ENCODE measurements at places on chromosomes 3 and 15.

GRCh38 chr15:76682259-76682658 lies 222.9 kb downstream of the SCAPER start:
- no peak for DNase-seq

DNA sequence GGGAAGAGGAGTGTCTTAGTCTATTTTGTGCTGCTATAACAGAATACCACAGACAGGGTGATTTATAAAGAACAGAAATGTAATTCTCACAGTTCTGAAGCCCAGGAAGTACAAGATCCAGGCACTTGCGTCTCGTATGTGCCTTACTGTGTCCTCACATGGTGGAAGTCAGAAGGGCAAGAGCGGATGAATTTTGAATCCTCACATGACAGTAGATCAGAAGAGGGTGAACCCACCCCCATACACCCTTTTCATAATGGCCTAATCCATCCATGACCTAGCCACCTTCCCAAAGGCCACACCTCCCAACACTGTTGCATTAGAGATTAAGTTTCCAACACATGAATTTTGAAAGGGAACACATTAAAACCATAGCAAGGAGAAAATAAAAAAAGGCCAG lies 18.7 kb upstream of the ANXA2 start:
- no peak for DNase-seq

DNA sequence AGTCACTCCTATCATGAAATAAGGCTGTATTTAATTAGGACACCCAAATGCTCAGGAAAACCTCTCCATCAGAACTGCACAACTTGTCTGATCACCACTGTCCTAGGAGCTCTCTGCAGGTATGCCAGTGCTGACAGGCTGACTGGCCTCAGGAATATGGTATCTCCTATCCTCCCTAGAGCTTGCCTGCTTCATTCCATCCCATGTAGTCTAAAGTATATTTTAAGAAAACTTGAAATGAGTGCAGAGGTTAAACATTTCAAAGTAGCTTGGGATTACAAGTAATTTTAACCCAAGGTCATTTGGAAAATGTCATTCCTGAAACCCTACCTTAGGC lies 23.7 kb downstream of the FILIP1L start:
- DNase-seq: no peak

DNA sequence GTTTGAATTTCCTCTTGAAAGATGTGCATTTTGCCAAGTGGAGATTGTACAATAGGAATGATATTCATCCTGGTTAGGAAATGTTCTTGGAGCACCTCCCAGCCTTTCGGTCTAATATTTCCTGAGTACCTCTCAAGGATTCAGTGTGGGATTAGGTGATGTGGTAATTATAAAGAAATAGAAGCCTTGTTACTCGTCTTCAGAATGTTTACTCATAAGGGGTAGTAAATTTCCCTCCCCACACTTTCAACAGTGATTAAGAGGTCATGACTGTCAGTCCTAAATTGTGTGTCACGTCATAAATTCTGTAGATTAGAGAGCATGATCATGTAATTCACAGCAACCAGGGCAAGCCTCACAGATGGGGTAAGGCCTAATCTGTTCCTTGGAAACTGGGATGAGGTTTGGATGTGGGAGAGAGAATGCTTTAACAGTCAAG lies 633.1 kb upstream of the TBL1XR1 start:
- no peak for DNase-seq

DNA sequence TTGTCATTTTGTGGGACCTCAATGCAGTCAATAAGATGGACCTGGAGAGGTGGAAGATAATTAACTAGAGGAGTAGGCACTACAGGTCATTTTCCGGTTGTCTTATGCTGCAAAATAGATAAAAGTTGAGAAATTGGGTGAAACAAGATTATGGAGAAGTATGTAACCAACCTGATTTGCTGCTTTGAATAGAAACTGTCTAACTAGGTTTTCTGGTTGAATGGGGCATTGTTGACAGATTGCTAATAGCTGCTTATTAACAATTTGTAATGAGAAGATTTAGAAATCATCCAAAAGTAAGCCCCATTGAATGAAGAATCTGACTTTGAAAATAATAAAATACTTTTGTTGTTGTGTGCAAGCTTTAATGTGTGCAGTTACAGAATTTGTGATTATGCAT lies 26.2 kb downstream of the PIAS1 start:
- DNase-seq: no peak

- no peak for DNase-seq
These were observed 6.9 kb upstream of the FOXB1 start for GRCh38 chr15:59997070-59997701.

DNA sequence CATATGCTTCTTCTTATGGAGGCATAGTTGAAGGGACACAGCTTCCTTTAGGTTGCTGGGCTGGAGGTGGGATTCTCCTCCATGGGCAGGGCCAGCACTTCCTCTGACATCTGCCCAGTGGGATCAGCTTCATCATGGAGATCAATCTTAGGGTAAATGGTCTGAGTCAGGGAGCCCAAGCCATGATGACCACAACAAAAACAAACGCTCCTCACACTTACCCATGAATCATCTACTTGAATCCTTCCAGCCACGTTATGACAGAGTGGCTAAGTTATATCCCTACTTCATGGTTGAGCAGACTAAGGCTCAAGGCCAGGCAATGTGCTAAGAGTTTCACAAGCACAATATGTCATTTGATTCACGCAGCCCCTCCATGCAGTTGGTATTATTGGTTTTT lies 87.2 kb upstream of the NMNAT3 start:
- no peak for DNase-seq

GRCh38 chr3:6549296-6549695 lies 311.6 kb upstream of the GRM7 start:
- no peak for DNase-seq

DNA sequence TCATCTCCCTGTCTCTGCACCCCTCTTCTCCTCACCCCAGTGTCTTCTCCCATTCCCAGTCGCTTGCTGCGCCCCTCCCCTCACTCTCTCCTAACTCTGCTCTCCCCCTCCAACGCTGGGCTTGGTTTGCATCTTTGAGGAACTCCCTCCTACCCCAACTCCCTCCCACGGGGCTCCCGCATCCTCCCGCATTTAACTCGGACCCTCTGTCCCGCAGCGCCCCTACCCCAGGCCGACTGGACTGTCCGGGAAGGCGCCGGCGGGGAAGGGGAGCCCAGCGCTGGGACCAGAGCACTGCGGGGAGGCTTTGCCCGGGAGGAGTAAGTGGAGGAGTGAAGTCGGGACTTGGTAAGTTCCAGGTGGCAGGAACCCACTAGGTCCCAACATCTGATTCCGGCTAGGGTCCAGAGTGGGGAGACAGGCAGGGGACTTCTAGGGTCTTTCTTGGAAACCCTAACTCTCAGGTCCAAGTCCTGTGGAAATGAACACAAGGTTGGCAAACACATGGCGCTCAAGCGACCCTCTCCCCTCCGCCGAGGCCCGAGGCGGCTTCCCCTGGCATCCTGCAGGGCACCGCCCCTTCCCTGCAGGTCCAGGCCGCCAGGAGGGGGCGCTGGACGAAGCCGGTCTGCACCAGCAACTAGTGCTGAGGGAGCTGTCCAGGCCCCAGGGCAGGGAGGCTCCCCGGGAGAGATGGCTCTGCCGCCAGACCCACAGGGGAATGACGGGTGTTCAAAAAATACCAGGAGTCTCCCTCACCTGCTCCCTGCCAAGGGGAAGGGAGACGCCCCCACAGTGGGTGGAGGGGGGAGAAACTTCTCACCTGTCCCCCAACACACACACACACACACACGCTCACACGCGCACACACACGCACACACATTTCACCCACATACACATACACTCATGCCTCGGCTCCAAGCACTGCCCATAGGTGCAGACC lies 53.2 kb downstream of the LHFPL4 start:
- no peak for DNase-seq

DNA sequence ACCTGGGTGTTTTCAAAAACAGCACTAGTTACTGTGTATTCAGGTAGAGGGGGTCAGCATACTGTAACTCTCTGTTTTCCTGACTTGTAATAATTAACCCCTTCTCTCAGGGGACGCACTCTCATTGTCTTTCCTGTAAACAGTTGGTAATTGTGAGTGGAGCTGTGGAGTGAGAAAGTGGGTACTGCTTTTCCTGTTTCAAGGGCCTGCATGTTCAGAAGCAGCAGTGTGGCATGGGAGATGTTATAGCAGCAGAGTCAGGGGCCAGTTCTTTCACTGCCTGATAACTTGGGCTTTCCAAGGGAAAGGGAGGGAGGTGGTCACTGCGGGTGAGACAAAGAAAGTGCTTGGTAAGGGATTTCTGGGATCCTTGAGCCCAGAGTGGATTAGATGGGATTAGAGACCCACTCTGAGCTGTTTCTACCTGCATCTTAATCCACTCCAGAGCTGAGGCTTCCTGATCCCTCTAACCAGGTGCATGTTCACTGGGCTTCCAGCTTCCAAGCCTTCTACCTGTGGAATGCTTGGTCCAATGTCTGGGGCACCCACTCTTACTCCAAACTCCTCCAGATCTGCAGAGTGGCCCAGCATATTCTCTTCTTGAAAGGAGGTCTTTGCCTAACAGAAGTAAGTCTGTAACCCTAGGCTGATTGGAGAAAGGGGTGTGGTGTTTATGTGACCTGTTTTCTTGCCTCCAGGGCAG lies 105.2 kb downstream of the RPLP1 start:
- no peak for DNase-seq

DNA sequence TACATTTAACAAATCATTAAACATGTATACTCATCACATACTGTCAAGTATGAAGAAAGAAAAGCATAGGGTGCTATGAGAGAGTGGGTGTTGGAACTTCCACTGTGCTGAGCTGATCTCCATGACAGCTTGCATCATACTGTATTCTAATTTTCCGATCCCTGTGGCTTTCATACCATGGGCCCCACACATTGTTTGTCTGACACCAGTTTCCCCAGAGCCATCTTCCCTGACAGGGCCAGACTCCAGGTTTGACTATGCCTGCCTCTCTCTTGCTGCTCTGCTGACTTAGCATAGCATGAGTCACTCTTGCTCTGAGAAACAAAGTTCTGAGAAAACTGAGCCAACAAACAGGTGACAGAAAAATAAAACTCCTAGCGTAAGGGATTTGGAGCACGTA lies 37.0 kb upstream of the CASR start:
- no peak for DNase-seq

DNA sequence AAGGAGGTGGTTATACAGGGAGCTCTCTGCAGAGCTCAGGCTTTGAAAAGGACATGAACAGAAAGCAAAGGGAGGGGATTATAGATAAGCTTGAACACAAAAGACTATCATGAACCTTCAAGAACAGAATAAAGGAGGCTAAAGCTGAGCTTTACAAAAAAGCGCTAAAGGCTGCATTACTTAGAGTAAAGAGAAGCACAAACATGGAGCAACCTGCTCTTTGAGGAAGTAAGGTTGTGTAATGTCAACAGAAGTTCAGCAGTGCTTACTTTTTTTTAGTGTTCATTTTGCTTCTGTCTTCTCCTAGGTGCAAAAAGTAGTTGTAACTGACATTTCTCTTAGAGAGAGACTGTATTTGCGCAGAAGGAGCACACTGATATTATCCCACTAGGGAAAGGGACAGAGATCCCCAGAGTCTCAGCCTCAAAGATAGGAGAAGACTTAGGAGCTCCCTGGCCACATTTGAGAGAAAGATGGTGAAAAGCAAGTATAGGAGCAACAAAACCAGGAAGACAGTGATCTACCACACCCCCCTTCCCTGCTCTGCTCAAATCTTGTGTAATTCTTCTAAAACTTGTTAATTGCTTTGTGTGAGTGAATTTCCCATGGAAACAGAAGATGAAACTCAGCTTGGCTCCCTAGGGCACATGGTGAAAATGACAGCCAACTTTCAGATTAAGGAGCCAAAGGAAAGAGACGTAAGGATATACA lies 54.7 kb downstream of the QTRT2 start:
- DNase-seq: no peak

DNA sequence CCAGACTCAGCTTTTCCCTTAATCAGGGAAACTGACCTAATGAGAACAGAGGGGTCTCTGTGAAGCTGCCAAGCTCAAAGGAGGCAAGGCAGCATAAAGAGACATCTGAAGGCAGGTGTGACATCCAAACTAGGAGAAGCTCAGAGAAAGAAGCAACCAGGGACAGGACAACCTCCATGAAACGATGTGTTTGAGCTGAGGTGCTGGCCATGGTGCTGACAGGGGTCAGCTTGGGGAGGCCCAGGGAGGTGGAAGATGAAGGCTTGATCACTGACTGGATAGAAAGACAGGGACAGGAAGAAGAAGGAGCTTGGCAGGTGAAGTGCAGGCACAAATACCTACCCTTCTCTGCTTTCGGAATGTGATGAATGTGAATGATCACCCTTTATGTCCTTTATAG lies 179.5 kb upstream of the NSMCE3 start:
- DNase-seq: no peak

- no peak for DNase-seq
These were observed 53.5 kb upstream of the TIPARP start for GRCh38 chr3:156620901-156621300.

DNA sequence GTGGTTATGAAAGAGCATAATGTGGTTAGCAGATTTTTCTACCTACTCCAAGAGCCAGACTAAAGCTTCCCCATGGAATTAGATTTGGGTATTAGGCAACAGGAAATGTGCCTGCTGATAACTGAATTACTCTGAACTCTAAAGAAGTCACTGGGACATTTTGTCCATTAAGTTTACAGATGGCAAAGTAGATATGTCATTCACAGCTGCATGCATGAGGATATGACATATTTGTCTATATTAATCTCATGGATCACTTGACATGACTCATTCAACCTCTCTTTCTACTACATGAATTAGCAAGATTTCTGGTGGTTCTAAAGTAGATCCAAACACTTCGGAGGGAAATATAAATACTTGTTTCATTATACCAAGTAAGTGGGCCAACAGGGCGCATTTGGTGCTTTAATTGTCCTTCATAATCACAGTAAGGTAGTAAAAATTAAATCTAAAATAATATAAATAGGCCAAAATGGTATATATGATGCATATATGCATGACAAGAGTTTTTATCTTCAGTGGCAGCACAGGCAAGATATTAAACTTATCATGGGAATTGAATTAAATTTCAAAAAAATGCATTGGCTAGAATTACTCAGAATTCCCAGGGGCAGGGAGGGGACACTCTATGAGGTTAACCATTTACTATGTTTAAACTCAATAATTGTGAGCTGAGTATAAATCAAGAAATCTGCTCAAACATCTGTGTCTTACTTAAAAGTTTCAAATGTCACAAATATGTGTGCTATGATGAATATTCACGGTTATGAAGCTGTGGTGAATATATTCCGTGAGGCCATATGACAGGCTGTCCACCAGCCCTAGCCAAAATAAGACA lies 365.3 kb upstream of the KCNMB2 start:
- DNase-seq: no peak

Measured in activated CD8-positive, alpha-beta memory T cell treated with anti-CD3 and anti-CD28 coated beads for 1 hour (primary cell).